BJ (cell line): ENCODE measurements at places on chromosomes 16 and 17. TPM values are rescaled to one million over a fixed set of nuclear protein-coding genes. Genes with fewer than 3 reads are reported as not detected.
A peak's percentile ranks its signal among the peaks of the same experiment; 100 is the strongest.

The PDE6G gene
- 0.36 and 0.37 TPM in 2 replicates for polyA plus RNA-seq

The CCL4 gene
- not detected in 2 replicates for polyA plus RNA-seq

GRCh38 chr16:75169899-75170405 is 21.6 kb downstream of the ZFP1 start:
- no peak for DNase-seq

- DNase-seq, result no peak
Observed at GRCh38 chr16:35102780-35103403, 1643.5 kb downstream of the TP53TG3F start.

DNA sequence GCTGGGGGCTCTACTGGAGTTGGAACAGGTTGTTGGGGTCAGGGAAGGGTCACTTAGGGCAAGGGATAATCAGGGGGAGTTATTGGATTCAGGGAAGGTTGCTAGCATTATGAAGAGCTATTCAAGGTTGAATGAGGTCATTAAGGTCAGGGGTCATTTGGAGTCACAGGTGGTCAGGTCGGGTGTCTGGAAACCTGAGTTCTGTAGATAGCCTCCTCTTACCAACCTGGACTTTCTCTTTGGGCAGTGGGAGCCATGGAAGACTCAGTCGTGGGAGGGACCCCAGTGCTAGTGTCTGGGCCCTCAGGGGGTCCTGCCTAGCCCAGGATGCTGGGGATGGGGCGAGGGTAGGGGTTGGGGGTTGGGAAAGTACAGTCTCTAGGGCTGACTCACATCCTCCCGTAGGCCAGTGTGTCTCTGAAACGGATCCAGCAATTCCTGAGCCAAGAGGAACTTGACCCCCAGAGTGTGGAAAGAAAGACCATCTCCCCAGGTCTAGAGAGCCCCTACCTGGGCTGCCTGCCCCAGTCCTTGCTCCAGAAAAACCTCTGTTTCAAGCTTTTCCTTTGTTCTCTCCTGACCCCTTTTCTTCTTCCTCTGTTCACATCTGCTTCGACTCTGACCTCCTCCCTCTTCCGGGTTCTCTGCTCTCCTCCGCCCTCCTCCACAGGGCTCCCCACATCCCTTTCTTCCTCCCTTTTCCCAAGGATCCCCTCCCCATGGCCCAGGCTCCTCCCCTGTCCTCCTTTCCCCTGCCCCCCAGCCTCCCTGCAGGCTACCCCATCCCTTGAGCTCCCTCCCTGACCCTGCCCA is 33.5 kb downstream of the ABCC3 start:
- DNase-seq, result no peak

DNA sequence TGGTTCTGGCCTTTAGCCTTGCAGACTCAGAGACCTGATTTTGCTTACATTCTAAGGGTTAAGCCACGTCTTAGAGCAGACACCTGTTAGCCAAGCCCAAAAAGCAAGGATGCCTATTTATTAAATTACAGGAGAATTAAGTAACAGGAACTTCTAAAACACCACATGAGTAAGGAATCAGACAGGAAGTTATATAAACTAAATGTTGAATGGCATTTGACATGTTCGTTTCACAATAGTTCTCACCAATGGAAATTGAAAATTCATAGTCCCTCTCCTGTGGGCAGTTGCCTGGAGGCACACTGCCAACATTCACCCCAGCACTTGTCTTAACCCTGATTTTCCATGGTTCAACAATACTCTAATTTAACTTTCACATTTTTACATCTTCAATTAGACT is 9.0 kb downstream of the KRTAP9-7 start:
- DNase-seq, result peak; percentile 26

DNA sequence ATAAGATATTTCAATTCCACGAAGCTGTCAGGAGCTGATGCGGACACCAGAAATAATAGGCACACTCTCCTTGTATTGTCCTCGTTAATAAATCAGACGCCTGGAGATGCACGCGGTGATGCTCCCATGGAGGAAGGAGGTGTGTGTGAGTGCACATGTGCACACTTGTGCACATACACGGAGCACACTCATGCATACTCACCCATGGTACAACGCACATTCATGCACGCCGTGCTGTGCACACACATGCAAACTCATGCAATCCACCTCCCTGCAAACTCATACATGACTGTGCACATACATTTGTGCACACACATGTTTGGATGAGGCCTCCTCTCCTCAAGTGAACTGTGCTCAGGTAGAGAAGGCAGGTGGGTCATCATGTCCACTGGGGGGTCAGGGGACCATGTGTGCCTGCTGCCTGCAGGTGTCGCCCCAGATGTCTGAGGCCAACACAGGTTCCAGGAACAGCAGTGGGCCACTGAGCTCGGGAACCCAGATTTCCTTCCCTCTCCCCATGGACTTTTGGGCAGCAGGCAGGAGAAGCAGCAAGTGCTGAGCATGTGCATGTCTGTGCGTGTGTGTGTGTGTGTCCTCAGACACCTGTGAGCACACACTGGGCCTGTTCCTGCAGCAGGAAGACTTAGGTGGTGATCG is 165.3 kb downstream of the SDK2 start:
- DNase-seq, result no peak

DNA sequence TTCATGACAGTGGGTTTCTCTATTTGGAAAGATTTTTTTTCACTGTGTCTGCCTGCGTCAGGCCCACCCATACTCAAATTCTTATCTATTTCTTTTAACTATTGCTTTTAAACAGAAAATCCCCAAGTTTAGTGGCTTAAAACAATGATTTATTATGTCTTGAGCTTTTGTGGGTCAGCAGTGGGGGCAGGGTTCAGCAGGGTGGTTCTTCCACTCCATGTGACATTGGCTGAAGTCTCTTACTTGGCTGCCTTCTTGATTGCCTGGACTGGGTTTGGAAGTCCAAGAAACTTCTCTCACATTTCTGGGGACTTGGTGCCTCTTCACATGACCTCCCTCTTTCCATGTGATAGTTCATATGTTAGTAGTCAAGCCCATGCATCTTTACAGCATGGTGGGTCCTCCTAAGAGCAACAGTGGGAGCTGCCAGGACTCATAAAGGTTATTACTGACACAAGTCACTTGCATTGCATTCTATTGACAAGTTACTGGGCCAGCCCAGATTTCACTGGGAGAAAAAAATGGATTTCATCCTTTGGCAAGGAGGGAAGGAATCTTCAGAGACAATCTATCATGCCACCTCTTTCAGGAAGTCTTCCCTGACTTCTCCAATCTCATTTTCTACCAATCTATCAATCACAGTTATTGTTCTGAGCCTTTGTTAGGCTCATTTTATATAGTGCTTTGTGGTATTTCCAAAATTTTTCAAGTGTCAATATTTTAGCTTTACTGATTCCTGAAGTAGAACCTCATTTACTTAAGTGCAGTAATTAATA is 436.1 kb downstream of the XYLT1 start:
- DNase-seq, result no peak

- no peak for DNase-seq
Observed at GRCh38 chr17:67015001-67015400, 29.4 kb upstream of the CACNG1 start.

DNA sequence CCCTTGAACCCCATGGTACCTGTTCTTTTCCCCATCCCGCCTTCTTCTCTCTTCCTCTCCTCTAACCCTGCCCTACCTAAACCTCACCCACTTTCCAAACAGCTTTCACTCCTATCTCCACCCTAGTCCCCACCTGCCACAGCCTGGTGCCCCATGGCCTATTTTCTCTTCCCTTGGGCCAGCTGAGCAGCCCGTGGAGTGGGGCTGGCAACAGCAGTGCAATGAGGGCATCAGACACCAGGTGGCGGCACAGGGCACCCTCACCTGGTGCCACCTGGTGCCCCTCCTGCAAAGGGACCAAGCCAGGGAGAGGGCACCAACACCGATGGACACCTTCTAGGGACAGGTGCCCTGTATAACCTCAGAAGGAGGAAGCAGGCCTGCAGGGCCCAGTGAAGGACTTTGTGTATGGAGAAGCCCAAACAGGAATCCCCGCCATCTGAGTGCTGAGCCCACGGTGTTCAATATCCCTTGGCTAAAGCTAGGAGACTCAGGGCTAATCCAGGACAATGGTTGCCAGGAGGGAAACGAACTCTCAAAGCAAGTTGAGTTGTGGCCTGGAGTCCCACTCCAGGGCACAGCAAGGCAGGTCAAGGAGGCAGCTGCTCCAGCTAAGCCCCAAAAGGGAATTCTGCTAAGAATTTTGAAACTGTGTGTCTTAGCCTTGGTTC is 4.0 kb upstream of the ABCC3 start:
- DNase-seq, result no peak

GRCh38 chr16:1309888-1310831 is 724 bp downstream of the UBE2I start:
- no peak for DNase-seq

DNA sequence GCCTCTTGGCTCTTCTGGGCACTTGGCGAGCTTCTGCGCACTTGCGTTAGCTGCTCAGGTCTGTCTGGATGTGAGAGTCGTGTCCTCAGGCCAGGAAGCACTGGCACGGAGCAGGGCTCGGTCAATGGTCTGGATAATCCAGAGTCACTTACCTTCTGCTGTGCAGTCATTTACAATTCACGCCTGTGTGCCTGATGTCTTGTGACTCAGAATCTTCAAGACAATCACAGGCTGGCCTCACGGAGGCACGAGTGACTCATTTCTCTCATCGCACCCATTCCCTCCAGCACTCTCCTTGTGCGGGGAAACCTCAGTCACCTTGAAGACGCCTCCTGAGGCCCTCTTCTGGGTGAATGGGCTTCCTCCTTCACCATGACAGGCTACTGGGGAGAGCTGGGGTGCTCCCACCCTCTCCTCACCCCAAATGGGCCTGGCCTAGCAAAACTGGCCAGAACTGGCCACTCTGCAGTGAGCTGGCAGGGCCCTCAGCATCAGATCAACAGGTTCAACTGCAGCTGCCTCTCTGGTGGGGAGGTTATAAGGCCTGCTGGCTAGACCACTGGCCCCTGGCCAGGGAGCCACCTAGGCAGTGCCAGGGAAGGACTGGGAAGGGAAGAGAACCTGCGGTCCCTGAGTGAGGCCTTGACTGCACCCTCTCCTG is 1.9 kb upstream of the CAPN15 start:
- peak; percentile 60 for DNase-seq
